ENCODE measurements at places on chromosomes 5 and 9. TPM values are rescaled to one million over a fixed set of nuclear protein-coding genes. Genes with fewer than 3 reads are reported as not detected.

GOLPH3 gene
- total RNA-seq: 78.8 TPM

ZNF366 gene
- total RNA-seq: not detected

CARD9 gene
- total RNA-seq: 1.6 TPM

TRIM36 gene
- total RNA-seq: 0.39 TPM

ORM2 gene
- total RNA-seq: not detected

YTHDC2 gene
- total RNA-seq: 27.8 TPM

ADGRD2 gene
- total RNA-seq: not detected

ZNF454 gene
- not detected for total RNA-seq

All from T-helper 1 cell treated with Interleukin-12 subunit alpha and Interleukin-12 subunit beta and Interleukin-4 antibody, amounts not matched to agents 30 ng/mL and 1 ng/mL, for 36 hours (primary cell).